Trophoblast cell (in vitro differentiated cells and primary cell): ENCODE measurements at places on chromosomes 13 and 19.

- H3K4me3 ChIP-seq: no peak overlapping the region
- peak overlapping the region; percentile 60 for H3K27ac ChIP-seq
- H3K36me3 ChIP-seq: no peaks in the 10 kb centered on the region
- peak; percentile 16 for DNase-seq
These were observed 122.9 kb upstream of the MAB21L1 start for GRCh38 chr13:35599384-35599783.

DNA sequence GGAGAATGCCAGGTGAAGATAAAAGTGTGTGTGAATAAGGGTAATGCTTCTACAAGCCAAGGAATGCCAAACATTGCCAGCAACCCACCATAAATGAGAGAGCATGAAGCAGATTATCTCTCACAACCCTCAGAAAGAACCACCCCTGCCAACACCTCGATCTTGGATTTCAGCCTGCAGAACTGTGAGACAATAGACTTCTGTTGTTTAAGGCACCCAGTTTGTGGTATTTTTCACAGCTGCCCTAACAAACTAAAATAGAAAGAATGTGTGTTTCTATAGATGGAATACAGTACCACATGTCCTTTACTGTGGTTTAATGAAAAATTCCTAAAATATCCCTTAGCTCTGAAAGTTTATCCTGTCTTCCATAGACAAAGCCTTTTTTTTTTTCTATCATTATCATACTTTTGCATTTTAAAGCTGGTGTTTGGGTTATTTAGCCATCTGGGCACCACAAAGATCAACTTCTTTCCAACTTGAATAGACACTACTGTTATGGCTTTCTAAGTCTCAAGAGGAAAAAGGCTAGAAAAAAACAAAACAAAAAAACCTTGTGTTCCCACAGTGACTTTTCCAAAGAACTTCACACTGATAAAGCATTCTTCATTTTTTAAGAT, 505.6 kb downstream of the KCTD12 start:
- H3K27me3 ChIP-seq: no peaks in the 10 kb centered on the region
- no peaks in the 10 kb centered on the region for H3K36me3 ChIP-seq
- DNase-seq: no peak
- H3K4me3 ChIP-seq: no peak overlapping the region

DNA sequence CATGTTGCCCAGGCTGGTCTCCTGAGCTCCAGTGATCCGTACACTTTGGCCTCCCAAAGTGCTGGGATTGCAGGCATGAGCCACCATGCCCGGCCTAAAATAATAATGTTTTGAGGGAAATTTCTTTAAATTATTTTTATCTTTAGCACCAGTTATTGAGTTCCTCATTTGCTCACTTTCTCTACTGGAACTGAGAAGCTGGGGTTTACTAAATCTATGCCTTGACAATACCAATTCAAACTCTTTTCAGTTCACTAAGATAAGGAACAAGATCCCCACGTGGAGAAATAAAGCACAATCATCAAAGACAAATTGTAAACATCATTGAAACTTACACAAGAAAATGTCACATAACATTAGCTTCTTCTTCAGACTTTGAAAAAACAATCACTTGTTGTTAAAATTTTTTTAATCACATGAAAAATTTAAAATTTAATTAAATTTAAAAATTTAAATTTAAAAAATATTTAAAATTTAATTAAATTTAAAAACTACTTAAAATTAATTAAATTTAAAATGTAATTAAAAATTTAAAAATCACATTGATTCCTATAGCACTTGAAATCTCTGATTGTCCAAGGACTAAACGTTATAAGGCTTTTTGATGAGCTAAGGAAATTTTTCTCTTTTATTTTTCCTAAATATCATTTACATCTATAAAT, 25.2 kb upstream of the XPO4 start:
- no peak overlapping the region for H3K4me3 ChIP-seq
- no peaks in the 10 kb centered on the region for H3K36me3 ChIP-seq
- no peak overlapping the region for H3K27ac ChIP-seq
- no peaks in the 10 kb centered on the region for H3K27me3 ChIP-seq
- no peak for DNase-seq

DNA sequence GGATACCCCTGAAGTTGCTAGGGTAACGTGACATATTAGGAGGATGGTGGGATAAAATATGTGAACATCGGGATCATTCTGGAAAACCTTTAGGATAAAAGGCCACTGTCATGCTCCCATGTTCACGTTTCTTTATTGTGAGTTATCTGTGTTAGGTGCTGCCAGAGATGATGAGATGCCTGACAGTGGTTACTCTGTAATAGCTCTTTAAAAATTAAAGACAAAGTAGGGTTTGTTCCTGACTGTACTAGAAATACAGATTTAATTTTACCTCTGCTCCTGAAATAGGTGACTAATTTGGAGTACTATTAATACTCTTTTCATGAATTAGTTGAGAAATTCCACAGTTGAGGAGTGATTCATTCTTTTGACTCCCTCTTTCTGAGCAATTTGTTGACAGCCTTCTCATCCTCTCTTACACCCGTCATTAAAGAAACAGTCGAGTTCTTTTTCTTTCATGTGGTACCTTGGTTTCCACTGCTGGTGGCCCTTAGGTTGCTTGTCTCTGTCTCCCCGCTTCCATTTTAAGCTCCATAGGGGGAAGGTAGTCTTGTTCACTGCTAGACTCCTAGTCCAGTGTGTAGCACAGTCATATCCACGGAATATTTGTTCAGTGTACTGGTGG, 28.4 kb downstream of the SAE1 start:
- peak overlapping the region; percentile 91 for H3K27ac ChIP-seq
- peaks cover 25% of the 10 kb centered on the region for H3K36me3 ChIP-seq
- H3K4me1 ChIP-seq: peaks cover 16% of the 10 kb centered on the region
- no peaks in the 10 kb centered on the region for H3K27me3 ChIP-seq
- H3K4me3 ChIP-seq: no peak overlapping the region

GRCh38 chr19:19460761-19461265, 54.5 kb downstream of the TSSK6 start:
- H3K4me1 ChIP-seq: peaks cover 68% of the 10 kb centered on the region
- no peak overlapping the region for H3K4me3 ChIP-seq
- DNase-seq: peak; percentile 12
- H3K27me3 ChIP-seq: no peaks in the 10 kb centered on the region
- peaks cover 16% of the 10 kb centered on the region for H3K36me3 ChIP-seq
